ENCODE measurements at places on chromosomes 1 and 21. TPM values are rescaled to one million over a fixed set of nuclear protein-coding genes. Genes with fewer than 3 reads are reported as not detected.

GRCh38 chr1:1165485-1165884, 8.2 kb upstream of the TTLL10 start:
- DNase-seq = no peak

- DNase-seq = no peak
Measured at GRCh38 chr1:82269431-82269830, 468.7 kb downstream of the ADGRL2 start.

MAEL gene
- not detected for total RNA-seq

TGFB2 gene
- total RNA-seq = 4.4 TPM

DNA sequence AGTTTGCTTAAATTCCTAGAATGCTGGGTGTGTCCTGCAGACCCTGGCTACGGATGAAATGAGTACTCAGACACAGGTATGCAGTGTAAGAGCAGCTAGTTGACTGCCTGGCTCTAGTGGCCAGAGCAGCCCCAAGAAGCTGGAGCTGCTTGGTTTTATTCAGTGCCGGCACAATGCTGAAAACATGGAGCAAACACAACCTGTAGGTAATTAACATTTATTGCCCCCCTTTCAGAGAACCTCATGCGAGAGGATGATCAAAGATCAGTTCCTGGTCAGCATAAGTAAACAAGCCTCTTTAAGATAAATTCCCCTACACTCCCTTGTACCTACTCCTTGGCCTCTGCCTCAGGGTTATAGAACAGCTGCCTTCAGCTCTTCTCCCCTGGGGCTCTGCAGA, 43.2 kb downstream of the MRPS6 start:
- DNase-seq = no peak

DNA sequence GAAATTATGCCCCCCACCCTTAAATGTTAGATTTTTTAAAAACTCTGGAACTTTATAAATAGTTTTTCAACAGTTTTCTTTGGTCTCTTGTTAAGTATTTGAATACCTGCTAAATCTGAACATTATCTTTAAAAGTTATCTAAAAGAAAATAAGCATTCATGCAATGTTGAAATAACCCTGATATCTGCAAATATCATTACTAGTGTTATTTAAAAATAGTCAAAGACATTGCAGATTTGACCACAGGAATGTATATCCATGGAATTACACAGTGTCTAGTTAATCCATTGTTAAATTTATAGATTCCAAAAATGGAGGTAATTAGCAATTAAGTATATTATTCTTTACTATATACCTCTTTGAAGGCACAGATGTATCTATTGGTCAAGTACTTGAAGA, 42.0 kb downstream of the PRRX1 start:
- DNase-seq = no peak

- DNase-seq = no peak
Measured at GRCh38 chr1:61124696-61125095, 42.3 kb downstream of the NFIA start.

CRYBG2 gene
- total RNA-seq = 3.8 TPM

- DNase-seq = peak; percentile 47
Measured at GRCh38 chr1:110239441-110240430, 29.6 kb downstream of the KCNC4 start.

ZNF683 gene
- not detected for total RNA-seq

- DNase-seq = no peak
Measured at GRCh38 chr1:15736892-15737261, 819 bp downstream of the SLC25A34 start.

DNA sequence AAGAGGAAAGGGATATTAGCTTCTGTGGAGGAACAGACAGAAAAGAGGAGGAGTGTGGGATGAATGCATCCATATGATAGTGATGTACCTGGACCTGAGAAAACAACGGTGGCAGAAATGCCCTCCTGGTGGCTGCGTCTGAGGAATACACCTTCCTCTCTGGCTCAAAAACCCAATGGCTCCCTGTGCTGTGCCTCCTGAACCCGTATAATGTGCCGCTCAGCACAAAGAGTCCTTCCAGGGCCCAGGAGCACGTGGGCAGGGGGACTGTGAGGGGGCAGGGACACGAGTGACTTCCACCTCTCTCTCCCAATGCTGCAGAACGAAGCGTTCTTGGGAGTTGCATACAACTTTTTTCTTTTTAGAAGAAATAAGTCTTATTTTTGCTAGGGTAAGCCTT, 31.2 kb downstream of the IRF2BP2 start:
- DNase-seq = no peak

CELA2B gene
- 0.63 TPM for total RNA-seq

CRP gene
- 0.71 TPM for total RNA-seq

- DNase-seq = no peak
Measured at GRCh38 chr1:236123563-236123962, 18.8 kb upstream of the GPR137B start.

DNA sequence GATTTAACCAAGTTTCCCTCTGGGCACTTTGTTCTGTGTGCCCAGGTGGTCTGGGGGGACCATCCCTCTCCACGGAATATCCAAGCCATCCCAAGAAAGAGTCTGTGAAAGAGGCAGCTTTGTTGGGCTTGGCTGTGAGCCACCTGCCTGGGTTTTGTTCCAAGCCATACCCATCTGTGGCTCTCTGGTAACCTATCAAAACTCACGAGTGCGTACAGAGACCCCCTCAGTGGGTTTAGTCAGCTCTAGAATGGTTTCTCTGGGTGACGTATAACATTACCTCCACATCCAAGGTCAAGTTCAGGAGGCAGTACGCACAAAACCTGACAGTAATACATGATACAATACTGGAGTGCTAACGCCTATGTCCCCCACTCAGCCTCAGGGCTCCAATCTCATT, 54.2 kb downstream of the DNTTIP2 start:
- no peak for DNase-seq

PTGS2 gene
- total RNA-seq = 12.6 TPM

DNA sequence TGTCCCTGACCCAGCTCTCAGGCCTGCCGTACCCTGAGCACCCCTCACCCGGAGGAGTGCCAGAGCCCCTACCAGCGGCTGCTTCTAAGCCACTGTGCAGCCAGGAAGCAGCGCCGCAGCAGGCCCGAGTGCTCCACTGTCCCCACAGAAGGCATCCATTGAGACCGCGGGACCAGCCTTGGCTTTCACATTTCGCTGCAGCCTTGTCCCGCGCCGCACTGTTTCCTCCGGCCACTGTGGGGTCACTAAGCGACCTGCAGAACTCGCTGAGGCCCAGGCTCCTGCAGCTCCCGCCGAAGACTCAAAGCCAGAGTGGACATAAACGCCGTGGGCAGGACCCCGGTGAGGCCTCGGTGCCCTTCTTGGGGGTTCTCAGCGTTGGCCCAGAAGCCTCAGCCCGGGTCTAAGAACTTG, 3.0 kb downstream of the ALX3 start:
- no peak for DNase-seq

GRCh38 chr21:14523234-14523633, 22.9 kb downstream of the SAMSN1 start:
- DNase-seq = no peak

DNA sequence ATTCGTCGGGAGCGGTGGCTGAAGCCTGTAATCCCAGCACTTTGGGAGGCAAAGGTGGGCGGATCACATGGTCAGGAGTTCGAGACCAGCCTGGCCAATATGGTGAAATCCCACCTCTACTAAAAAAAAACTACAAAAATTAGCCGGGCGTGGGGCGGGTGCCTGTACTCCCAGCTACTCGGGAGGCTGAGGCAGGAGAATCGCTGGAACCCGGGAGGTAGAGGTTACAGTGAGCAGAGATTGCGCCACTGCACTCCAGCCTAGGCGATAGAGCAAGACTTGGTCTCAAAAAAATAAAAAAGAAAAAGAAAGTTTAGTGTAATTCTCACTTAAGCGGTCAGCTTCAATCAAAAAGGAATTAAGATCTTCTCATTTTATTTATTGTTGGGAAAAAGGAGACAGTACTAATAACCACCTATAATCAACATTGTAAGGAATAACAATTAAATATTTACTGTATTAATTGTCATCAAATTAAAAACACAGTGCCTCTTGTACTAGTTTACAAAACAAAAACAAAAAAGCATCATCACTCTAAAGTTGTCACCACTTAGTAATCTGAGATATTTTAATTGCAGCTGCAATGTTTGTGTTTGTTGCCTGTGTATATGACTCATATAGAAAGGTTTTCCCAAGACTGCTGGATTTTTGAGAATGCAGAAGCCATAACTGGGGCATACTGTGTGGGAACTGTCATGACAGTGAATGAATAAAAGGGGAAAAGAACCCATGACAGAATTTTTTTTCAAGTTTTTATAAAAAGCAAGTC, 3.7 kb downstream of the FBXO42 start:
- DNase-seq = no peak

DNA sequence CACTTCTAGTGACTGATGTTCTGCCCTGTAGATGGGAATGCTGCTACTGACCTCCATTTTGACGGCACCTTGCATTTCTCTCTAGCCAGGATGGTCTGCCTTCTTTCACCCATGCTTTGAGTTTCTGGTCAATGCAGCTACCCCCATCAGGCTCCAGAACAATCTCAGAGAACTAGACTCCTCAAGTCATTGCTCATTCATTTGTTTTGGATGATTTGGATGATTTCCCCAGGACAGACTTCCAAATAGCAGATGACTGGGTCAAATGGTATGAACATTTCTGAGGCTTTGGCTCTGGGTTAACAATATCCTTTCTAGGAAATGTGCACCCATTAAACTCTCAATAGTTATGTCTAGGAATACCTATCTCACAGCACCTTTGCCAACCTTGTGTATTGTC, 63.9 kb downstream of the CSMD2 start:
- DNase-seq = no peak

- no peak for DNase-seq
Measured at GRCh38 chr1:101496109-101496508, 259.3 kb downstream of the S1PR1 start.

DNA sequence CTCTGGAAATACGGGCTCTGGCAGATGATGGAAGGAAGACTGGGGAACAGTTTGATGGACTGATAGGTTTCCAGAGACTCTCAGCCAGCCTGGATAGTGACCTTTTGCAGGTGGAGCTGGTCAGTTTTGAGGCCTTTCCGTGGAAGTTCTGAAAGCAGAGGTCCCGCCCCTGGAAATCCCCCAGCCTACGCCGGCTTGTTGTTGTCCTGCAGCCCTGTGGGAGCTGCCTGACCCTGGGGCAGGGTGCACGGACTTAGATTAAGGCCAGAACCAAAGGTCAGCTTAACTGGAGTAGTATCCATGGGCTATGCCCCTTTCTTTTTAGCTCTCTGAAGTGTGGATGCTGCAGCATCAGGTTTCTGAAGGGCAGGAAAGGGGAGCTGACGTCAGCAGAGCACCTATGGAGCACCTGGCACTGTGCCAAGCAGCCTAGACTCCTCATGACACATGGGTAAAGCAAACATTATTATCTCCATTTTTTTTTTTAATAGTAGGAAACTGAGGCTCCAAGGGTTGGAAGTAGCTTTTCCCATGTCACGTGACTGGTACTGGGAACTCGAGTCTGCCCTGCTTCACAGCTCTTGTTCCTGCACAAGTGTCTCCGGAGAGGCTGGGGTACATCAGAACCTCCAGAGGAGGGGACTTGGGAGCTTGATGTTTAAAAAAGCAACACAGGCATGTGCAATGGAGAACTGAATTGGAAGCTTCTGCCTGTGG, 38.5 kb downstream of the IER5 start:
- peak; percentile 75 for DNase-seq

GRCh38 chr21:14762734-14763694, 216.9 kb upstream of the SAMSN1 start:
- peak; percentile 2 for DNase-seq

RIMS3 gene
- 5.5 TPM for total RNA-seq

DNA sequence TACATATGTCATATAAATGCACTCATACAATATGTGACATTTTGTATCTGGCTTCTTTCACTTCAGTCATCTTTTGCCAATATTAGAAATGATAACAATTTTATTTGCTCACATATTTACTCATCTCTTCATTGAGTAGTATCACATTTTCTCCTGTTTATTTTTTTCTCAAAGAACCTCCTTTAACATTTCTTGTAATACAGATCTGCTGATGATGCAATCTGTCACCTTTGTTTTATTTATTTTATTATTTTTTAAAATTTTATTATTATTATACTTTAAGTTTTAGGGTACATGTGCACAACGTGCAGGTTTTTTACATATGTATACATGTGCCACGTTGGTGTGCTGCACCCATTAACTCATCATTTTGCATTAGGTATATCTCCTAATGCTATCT, 15.8 kb upstream of the TSHB start:
- no peak for DNase-seq

C1orf146 gene
- not detected for total RNA-seq

DNA sequence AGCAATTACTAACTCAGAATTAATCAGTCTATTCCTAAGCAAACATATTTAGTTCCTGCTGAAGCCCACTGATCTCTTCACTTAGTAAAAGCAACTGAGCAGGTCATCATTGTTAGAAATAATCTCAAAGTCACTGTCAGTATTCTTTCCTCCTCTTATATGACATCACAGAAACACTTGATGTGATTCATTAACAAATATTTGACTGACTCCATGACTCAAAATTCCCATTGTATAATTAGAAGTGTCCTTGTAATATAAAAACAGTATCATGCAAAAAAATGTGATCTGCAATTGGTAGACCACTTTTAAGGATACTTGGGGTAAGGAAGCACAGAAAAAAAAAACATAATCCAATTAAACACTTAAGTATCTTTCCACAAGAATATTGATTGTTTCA, 194.4 kb downstream of the DPYD start:
- DNase-seq = no peak

BMP8B gene
- total RNA-seq = 1.0 TPM

- no peak for DNase-seq
Measured at GRCh38 chr1:230668227-230668626, 25.9 kb downstream of the COG2 start.

DNA sequence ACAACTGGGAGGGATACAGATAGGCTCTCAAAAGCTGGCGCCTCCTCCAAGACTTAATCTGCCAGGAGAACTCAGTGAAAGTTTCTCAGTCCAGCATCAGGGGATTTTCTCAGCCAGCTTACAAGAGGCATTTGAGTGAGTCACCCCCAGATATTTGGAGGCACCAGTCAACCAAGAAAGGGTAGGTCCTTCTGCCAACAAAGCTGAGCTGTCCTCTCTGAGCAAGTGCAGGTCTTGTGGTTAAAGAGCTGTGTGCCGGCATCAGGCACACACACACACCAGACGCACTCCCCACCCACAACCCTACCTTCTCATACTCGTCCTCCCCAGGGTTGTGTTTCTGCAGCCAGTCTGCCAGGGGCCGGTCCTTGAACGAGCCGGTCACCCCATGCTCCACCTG, 27.0 kb upstream of the PPP1R15B start:
- DNase-seq = no peak

CSMD2 gene
- 0.11 TPM for total RNA-seq

MRPS6 gene
- 28.4 TPM for total RNA-seq

GRCh38 chr1:157948312-157949073, 45.0 kb upstream of the KIRREL1 start:
- peak; percentile 62 for DNase-seq

GRCh38 chr1:171252482-171252881, 4.2 kb downstream of the FMO1 start:
- DNase-seq = no peak

- DNase-seq = peak; percentile 69
Measured at GRCh38 chr21:34889320-34889675, 159.8 kb downstream of the RUNX1 start.

- DNase-seq = no peak
Measured at GRCh38 chr1:177770096-177770495, 199.8 kb downstream of the SEC16B start.

PTGFRN gene
- 51.7 TPM for total RNA-seq

GRCh38 chr1:243572940-243573339, 277.1 kb downstream of the AKT3 start:
- no peak for DNase-seq

- DNase-seq = no peak
Measured at GRCh38 chr1:4621646-4622045, 32.8 kb upstream of the AJAP1 start.
